Eye (tissue), 1 donor: ENCODE measurements at places on chromosomes 1 and 21.
A peak's percentile ranks its signal among the peaks of the same experiment; 100 is the strongest.

GRCh38 chr1:58780836-58781452, 2.9 kb downstream of the JUN start:
- peak; percentile 68 for DNase-seq

DNA sequence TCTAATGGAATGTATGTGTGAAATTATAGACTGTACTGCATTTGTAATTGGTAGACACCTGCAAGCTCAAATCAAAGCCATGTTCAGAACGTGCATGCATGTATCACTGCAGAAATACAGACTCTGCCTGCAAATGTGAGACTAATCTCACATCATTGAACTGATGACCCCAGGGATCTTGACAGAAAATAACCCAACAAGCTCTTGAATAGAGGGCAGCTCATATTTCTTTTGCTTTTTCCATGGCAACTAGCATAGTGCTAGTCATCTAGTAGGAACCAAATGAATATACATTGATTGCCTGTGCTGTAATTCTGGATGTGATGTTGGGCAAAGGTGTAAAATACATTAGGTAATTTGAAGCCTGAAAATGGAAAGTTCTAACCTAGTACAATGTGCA, 62.4 kb downstream of the PTPRC start:
- DNase-seq: peak; percentile 34

- peak; percentile 80 for DNase-seq
Observed at GRCh38 chr1:217133958-217134856, 411.0 kb upstream of the ESRRG start.

- DNase-seq: no peak
Observed at GRCh38 chr1:203128716-203129500, 1.4 kb downstream of the ADORA1 start.

GRCh38 chr1:12434174-12434573, 183.8 kb downstream of the DHRS3 start:
- no peak for DNase-seq

- no peak for DNase-seq
Observed at GRCh38 chr21:29386803-29387202, 88.1 kb downstream of the BACH1 start.

DNA sequence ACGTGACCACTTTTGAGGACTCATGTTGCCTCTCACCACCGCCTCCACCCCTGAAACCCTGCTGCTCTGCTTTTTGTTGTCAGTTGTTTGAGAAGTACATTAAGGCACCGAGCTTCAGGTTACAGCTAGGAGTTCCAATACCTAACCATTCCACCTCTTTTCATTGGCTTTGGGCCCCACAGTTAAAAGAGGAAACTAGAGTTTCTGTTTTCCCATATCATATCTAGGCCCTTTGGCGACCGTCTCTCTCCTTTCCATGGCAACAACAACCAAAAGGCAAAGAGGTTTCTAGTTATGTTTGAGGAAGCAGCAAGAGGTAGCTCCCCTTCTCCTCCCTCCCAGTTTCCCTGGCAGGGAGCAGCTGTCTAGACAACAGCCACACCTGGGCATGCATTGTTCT, 5.9 kb downstream of the ANKRD35 start:
- no peak for DNase-seq

DNA sequence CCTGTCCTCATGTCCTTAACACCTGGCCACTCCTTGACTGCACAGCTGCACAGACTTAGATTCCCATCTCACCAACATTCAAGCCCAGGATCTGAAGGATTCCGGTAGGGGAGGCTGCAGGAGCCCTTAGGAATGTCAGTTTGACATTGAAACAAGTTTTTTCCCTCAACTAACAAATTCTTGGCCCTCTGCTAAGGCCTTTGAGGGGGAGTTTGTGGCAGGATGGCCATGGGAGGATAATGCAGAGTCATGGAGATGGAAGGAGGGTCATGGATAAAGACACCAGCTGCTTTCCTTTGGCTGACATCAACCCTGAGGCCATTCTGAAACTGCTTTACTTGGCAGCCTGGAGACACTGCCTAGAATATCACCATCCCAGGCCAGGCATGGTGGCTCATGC, 63.4 kb upstream of the PPP2R5A start:
- no peak for DNase-seq

GRCh38 chr21:33036430-33037162, 10.9 kb downstream of the OLIG2 start:
- peak; percentile 15 for DNase-seq
